Neural progenitor cell (in vitro differentiated cells): ENCODE measurements at places on chromosomes 5 and 9. TPM values are rescaled to one million over a fixed set of nuclear protein-coding genes. Genes with fewer than 3 reads are reported as not detected.

DNA sequence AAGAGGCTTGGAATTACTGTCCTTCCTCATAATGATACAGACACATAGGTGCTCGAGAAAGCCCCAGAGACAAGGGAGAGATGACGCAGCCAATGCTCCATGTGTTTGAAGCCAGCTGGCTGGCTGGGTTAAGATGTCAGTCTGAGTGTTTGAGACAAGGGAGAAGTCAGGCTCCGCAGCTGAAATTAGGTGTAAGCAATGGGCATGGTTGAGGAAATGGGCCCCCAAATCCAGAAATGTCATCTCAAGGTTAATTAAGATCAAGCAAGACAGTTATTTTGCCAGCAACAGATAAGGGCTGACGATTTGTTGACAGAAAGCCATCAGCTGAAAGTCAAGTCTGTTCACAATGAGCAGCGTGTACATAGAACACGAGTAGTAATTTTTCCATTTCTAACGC is 713.4 kb downstream of the IRX1 start:
- peaks cover 10% of the 10 kb centered on the region for H3K4me1 ChIP-seq
- no peak overlapping the region for H3K4me3 ChIP-seq
- H3K27ac ChIP-seq, result no peak overlapping the region
- H3K27me3 ChIP-seq, result no peaks in the 10 kb centered on the region

DNA sequence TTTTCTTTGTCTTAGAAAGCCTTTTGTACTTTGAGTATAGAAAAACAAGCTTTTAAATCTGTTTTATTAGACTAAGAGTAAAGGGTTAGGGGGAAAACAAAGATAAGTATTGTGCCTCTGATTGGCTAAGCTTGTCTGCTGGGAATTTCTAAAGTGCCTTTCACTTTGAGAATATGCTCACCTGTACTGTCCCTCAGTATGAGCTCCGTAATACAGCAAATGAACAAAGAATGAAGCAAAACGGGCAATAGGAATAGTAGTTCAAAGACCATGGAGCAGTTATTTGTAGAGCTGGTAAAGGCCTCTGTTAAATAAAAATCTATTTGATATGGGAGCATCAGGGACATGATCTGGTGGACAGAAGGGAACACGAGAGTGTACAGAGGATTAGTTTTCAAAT is 277.8 kb downstream of the MAST4 start:
- H3K27me3 ChIP-seq, result no peaks in the 10 kb centered on the region
- peaks cover 32% of the 10 kb centered on the region for H3K4me1 ChIP-seq

DNA sequence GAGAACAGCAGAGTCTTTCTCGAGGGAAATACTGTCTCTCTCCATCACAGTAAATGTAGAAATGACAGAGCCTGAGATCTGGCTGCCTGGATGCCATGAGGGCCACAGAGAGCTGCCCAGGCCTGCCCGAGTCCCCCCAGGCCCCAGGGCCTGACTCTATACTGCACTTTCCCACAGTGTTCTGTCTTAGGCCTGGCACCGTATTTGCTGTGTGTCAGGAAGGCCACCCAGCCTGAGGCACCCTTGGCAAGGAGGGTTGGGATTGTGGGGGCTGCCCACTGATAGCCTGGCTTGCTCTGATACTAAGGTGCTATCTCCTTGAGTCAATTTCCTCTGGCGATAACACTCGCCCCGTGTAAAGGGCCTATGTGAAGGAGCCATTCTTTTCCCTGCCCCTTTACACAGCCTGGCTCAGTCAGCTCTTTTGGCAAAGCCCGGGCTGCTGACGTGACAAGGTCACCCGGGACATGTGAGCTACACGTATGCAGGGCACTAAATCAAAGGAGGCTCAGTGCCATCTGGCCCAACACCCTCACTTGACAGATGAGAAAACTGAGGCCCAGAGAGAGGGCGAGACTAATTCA is 630.1 kb upstream of the KLF4 start:
- no peak for DNase-seq
- no peak overlapping the region for H3K4me3 ChIP-seq
- no peaks in the 10 kb centered on the region for H3K4me1 ChIP-seq
- no peaks in the 10 kb centered on the region for H3K27me3 ChIP-seq
- no peaks in the 10 kb centered on the region for H3K36me3 ChIP-seq
- H3K27ac ChIP-seq, result no peak overlapping the region

- peak; percentile 29 for DNase-seq
- H3K4me3 ChIP-seq, result no peak overlapping the region
- H3K4me1 ChIP-seq, result no peaks in the 10 kb centered on the region
- no peaks in the 10 kb centered on the region for H3K27me3 ChIP-seq
Observed at GRCh38 chr5:19795218-19795617, 192.8 kb downstream of the CDH18 start.

Gene C7
- total RNA-seq, result not detected in 2 replicates

Gene CARD9
- total RNA-seq, result 0.96 TPM in 1 of 2 replicates, not detected in the other

Gene GABRA6
- not detected in 2 replicates for total RNA-seq
